ENCODE measurements at places on chromosomes 5 and 9. TPM values are rescaled to one million over a fixed set of nuclear protein-coding genes. Genes with fewer than 3 reads are reported as not detected.

Gene HCN1
- polyA plus RNA-seq: 0.01 TPM

DNA sequence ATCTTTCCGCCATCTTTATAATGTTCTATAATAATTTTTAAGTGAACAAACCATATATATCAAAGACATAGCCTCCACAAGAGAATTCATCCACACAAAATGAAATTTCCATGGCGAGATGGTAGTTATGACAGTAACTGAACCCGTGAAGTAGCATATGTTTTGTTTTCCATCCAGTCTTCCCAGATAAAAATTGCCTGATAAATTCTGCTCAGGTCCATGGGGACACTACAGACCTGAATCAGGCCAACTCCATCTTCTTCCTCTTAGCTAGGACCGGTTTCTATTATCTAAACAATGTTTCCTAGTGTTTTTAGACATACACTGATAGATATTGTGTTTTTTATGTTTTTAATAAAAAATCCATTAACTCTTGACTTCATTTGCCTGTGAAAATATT, 235.7 kb downstream of the PLK2 start:
- no peak for DNase-seq

DNA sequence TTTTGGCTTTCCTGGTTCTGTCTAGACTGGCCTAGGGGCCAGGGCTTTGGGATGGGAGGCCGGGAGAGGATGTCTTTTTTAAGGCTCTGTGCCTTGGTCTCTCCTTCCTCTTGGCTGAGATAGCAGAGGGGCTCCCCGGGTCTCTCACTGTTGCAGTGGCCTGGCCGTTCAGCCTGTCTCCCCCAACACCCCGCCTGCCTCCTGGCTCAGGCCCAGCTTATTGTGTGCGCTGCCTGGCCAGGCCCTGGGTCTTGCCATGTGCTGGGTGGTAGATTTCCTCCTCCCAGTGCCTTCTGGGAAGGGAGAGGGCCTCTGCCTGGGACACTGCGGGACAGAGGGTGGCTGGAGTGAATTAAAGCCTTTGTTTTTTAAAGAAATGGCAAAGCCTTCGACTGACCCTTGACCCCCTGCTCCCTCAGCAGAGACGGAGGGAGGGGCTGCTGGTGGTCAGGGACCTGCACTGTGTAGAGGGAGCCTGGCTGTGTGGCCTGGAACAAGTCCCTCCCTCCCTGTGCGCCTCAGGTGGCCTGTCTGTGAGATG, 11.1 kb downstream of the FPGS start:
- no peak for DNase-seq

Gene PTPDC1
- 11.7 TPM for polyA plus RNA-seq

- DNase-seq: no peak
These were observed 84.3 kb upstream of the PPP2R2B start for GRCh38 chr5:146962801-146963355.

Gene RAD23B
- 160 TPM for polyA plus RNA-seq

- no peak for DNase-seq
These were observed 136.5 kb downstream of the MEF2C start for GRCh38 chr5:88746438-88746882.

DNA sequence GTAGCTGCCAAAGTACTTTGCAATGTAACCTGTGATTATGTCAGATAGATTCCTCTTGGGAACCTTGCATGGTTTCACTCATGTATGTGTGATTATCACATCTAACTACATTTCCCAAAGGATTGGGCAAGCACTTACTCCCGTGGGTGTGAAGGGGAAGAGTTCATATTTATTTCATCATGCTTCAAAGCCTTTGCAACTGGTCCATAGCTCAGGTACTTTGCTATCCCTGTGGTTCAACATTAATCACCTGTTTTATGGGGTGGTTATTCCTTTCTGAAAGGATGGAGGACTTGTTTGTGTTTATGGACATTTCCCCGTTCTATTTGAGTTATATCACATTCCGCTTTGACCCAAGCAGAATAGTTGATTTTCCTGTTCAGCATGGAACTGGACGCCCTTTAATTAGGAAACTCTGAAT, 13.6 kb upstream of the ERMP1 start:
- no peak for DNase-seq

Gene LECT2
- polyA plus RNA-seq: 2.7 TPM

Gene MELK
- polyA plus RNA-seq: 23.2 TPM

Gene C9orf153
- polyA plus RNA-seq: 0.20 TPM

- no peak for DNase-seq
These were observed 35.0 kb upstream of the FOXB2 start for GRCh38 chr9:76984486-76984885.

- DNase-seq: no peak
These were observed 52.8 kb downstream of the DAB2IP start for GRCh38 chr9:121704281-121704680.

GRCh38 chr9:73114958-73115357, 36.7 kb upstream of the ANXA1 start:
- no peak for DNase-seq

DNA sequence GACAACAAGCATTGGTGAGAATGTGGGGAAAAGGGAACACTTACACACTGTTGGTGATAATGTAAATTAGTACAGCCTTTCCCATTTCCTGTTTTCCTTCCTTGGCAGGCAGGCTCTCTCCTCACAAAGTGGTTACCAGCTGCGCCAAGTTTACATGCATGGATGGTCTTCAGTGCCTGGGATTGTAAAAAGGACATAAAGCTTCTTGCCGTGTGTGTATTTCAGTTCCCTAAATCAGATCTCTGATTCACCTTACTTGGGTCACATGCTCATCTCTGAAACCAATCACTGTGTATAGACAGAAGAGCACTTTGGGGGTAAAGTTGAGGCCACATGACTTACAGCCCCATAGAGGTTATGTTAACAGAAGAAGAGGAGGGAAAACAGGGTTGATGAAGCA, 92.8 kb downstream of the CAVIN4 start:
- DNase-seq: no peak

Gene PCDHB15
- polyA plus RNA-seq: 17.0 TPM

GRCh38 chr5:150596826-150597225, 43.6 kb upstream of the SYNPO start:
- DNase-seq: no peak

DNA sequence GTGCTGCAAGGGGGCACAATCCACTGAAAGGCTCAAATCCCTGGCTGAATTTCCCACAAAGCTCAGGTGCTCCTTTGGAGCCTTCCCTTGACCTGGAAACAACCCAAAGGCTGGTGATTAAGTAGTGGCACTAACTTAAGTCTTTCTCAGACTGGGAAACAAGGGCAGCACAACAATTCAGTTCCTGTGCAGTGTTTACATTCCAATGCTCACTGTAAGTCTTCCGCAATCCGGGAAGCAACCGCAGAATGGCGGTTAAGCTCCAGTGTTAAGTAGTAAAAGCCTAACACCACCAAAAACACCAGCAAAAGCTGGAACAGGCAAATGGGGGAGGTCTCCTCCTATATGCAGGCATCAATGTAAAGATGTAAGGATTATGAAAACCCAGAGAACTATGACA, 117.2 kb downstream of the TRPM3 start:
- DNase-seq: no peak

- no peak for DNase-seq
These were observed 2.8 kb downstream of the TUBB4B start for GRCh38 chr9:137243626-137244485.

Gene LTC4S
- polyA plus RNA-seq: 6.6 TPM

Gene EIF4E1B
- polyA plus RNA-seq: not detected

GRCh38 chr5:90071066-90071465, 338.5 kb downstream of the CETN3 start:
- DNase-seq: no peak

Gene PDE6A
- polyA plus RNA-seq: 0.10 TPM

- DNase-seq: no peak
These were observed 16.1 kb downstream of the MEGF10 start for GRCh38 chr5:127306647-127307046.

Gene VAV2
- polyA plus RNA-seq: 36.1 TPM

GRCh38 chr9:37919956-37920335, 16.0 kb upstream of the SLC25A51 start:
- DNase-seq: no peak

Gene DRD1
- polyA plus RNA-seq: not detected

DNA sequence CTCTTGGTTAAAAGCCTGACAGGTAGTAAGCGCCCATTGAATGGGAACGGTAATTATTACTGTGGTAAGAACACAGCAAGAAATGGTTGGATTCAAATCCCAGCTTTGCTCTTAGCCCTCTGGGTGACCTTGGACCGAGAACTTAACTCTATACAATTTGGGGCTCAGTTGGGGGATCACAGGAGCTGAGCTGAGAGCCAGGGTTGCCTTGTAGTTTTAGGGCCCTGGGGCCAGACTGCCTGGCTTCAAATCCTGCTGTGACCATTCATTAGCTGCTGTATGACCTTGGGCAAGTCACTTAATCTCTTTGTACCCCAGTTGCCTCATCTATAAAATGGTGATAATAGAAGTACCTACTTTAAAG, 87.4 kb upstream of the SH3PXD2B start:
- no peak for DNase-seq

Gene ARSI
- 3.8 TPM for polyA plus RNA-seq

DNA sequence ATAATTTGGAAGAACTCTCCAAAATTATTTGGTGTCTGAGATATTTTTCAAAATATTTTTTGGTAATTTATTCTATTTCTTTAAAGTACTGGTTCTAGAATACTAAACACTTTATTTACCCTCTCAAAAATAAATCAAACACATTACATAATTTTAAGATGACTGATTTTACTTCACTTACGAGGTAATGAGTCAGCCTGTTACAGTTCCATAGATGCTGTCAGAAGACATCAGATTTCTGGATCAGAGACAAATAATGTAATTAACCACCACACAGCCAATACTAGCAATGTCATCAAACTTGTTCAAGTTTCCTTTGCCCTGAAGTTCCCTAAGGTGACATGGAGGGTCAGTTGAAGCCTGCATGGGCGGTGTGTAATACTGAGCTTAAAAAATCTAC, 106.1 kb upstream of the CDH9 start:
- DNase-seq: no peak

Gene OR1J2
- polyA plus RNA-seq: not detected

GRCh38 chr9:33289936-33290246, 425 bp upstream of the NFX1 start:
- no peak for DNase-seq

GRCh38 chr9:98995059-98995671, 51.5 kb downstream of the COL15A1 start:
- DNase-seq: no peak

Gene OR13C3
- not detected for polyA plus RNA-seq

GRCh38 chr9:36780186-36780585, 207.5 kb downstream of the MELK start:
- no peak for DNase-seq

Gene CXCL14
- 44.9 TPM for polyA plus RNA-seq

- DNase-seq: no peak
These were observed 387.4 kb downstream of the MAN2A1 start for GRCh38 chr5:110077147-110077546.

DNA sequence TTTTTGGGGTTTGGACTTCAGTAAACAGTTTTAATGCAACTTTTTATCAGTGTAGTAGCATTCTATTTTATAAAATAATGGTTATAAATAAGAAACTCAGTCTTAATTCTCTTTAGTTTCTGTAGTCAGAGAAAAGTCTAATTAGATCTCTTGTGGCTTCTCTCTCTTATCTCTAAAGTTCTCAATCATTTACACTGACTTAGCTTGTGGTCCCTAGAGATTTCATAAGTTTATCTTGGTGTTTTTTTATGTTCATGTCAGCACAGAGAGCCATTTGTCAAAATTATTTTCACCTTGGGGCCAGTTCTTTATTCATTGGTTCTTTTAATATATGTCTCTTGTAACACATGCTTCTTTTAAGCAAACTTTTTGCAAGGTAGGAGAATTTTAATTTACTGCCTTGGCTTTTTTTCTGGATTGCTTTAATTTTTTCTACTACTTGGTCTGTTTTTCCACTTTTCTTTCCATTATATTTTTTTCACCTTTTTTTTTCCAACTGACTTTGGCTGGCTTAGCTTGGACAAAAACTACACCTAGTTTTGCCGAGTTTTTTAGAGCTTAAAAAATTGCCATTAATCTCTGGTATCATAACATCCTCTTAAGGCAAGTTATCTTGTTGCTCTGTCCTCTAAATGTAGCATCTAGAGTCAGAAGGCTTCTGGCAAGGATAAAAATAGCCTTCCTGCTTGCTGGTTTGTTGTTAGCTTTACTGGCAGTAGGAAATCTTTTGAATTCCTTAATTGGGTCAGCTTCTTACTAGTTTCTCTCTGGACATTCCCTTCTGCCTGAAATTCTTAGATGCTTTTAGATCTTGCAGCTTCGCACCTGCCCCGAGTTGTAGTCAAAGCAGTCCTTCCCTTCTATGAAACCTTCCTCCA, 35.3 kb downstream of the CPEB4 start:
- no peak for DNase-seq

Gene IL9
- polyA plus RNA-seq: not detected

GRCh38 chr5:77133061-77133758, 46.1 kb upstream of the ZBED3 start:
- DNase-seq: no peak

GRCh38 chr5:32504329-32504988, 59.9 kb upstream of the ZFR start:
- DNase-seq: no peak

GRCh38 chr5:1536322-1536845, 12.6 kb upstream of the LPCAT1 start:
- DNase-seq: no peak

Gene FABP6
- polyA plus RNA-seq: not detected

- DNase-seq: no peak
These were observed 373 bp downstream of the FBXW5 start for GRCh38 chr9:136944212-136944518.

GRCh38 chr5:141915881-141916336, 7.8 kb upstream of the DELE1 start:
- no peak for DNase-seq

DNA sequence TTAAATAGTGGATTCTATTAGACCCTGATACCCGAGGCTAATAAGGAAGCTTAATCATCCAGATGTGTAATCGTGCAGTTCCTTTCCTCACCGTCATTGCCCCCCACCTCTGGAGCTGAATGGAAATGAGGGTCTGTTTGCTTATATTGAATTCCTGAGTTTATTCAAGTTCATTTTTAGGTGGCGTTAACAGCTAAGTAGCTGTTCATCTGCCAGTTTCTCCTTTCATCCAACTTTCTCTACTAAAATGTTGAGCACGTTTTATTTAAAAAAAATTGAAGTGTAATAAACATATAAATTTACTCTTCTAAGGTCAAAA, 291.0 kb downstream of the DOCK8 start:
- no peak for DNase-seq

Data from right renal pelvis (tissue), 4 donors.